ENCODE measurements at places on chromosomes 2 and 18.

DNA sequence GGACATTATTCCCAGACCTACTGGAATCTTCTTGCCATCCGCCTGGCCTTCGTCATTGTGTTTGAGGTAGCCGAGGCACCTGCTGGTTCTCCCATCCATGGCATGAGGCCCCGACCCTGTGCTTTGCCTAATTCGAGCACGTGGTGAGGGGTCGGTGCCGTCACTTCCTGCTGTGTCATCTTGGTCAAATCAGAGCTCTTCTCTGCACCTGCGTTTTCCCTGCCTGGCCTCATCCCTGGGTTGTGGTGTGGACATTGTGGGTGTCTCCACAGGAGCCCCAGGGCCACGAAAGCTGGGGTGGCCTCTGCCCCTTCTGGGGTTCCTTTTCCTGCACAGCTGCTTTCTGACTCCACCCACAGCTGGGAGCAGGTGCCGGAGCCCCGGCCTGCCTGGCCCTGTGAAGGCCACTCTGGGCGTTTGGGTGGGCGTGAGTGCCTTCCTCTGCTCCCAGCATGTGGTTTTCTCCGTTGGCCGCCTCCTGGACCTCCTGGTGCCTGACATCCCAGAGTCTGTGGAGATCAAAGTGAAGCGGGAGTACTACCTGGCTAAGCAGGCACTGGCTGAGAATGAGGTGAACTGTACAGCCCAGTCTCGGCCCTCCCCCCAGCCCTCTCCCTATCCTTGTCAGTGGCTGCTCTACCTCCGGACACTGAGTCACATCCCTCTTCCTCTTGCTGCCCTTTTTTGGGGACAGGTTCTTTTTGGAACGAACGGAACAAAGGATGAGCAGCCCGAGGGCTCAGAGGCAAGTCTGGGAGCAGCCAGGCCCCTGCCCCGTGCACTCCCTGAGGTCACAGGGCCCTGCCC lies 34.9 kb downstream of the ANO7 start:
- DNase-seq: no peak

GRCh38 chr2:16324544-16324937 lies 341.1 kb downstream of the CYRIA start:
- DNase-seq: no peak

- DNase-seq: no peak
Measured at GRCh38 chr2:219291394-219291793, 12.2 kb downstream of the DNAJB2 start.

DNA sequence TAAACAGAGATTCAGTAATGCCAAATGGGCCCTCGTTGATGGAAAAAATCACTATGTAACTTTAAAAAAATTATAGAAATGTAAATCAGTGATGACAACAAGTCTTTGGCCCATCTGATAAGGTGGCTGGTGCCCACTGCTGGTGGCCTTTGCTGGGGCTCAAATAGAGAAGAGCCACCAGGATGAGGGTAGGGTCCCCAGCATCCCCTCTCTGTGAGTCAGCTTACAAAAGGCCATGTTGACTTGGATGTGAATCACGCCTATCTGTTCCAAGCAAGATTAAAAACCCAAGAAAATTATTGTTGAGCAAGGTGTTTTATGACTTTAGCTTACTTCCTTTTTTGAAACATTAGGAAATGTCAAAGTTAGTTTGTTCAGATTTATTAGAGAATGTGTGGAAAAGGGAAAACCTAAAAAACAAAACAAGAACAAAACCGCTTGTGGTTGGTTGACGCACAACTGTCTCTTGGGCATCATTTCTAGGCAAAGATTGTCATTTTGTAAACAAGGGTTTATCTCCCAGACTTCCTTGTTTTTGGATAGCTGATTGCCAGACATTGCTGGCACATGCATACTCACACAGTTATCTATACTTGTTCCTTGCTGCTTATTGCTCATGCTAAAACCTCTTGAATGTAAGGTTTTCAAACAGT lies 53.7 kb upstream of the ZNF396 start:
- no peak for DNase-seq

DNA sequence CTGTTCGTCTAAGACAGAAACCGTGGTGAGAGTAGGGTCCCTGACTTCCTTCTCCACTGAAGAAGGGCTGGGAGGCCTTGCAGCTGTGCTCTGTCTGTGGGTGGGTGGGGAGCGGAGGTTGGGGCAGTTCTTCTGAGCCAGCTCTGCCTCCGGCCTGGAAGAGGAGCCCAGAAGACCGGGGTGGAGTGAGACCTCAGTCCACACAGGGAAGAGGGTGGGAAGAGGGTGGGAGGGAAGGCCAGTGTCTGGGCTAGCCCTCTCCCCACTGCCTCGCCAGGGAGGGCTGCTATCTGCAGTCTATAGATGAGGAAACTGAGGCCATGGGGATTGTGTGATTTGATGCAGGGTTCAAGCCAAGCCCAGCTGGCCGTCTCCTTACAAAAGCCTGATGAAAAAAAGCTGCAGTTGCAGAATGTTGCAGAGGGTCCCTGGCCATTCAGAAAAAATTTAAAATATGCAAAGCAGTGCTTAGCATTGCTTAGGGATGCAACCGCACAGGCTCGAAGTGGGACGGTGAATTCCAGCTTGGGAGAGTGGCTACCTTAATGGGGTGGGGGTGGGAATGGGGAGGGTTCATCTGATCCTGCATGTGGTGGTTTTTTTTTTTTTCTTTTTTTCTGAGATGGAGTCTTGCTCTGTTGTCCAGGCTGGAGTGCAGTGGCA lies 181.6 kb upstream of the HS6ST1 start:
- DNase-seq: no peak

- DNase-seq: no peak
Measured at GRCh38 chr2:158726911-158727592, 68.1 kb upstream of the DAPL1 start.

DNA sequence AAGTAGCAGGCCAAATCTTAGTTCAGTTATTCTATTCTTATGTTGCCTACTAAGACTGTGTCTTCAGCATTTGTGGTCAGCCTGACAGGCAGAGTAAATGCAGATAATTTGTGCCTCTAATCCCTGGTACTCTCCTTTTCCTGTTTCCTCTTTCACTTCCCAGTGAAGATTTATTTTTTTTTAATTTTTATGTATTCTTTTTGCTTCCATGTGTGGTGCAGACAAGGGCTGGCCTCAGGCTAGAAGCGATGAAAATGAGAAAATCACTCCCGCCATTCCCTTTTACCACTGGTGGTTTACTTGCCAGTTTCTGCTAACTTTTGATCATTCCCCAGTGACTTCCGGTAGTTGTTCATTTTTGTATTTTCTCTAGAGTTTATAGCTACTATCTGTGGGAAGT lies 30.9 kb downstream of the DSEL start:
- DNase-seq: no peak
